ENCODE measurements at places on chromosomes 1 and 21.

GRCh38 chr21:45393833-45394638, 10.9 kb upstream of the COL18A1 start:
- no peak for DNase-seq

- DNase-seq: no peak
Observed at GRCh38 chr1:14020006-14020405, 320.0 kb downstream of the PRDM2 start.

- peak; percentile 84 for DNase-seq
Observed at GRCh38 chr1:62352387-62352786, 33.2 kb upstream of the KANK4 start.

GRCh38 chr21:27691516-27691915, 724.6 kb upstream of the ADAMTS5 start:
- no peak for DNase-seq

DNA sequence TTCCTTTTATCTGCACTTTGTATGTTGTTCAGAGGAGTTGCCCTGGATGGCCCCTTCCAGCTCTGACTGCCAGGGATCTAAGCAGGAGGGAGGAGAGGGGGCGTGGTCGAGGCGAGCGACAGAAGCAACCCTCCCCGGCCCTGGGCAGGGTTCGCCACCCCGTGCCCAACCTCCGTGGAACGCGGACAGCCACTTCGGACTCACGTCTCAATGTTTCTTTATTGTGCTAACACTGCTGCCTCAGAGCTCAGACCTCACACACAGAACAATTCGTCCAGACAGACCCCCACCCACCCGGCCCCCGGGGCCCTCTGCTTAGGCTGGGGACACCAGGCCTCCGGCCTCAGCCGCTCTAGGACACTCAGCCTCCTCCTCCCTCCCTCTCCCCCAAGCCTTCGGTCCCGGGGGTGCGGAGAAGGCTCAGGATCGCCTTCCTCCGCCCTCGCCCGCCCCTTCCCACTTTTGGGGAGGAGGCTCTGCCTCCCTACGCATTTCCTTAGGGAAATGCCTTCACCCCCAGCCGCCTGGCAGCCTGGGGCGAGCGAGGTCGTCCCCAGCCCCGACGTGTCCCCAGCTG, 8.3 kb downstream of the VSIG8 start:
- peak; percentile 49 for DNase-seq

- DNase-seq: no peak
Observed at GRCh38 chr1:201730611-201731010, 98.3 kb upstream of the IPO9 start.

GRCh38 chr1:212042436-212042835, 6.9 kb downstream of the DTL start:
- DNase-seq: no peak

DNA sequence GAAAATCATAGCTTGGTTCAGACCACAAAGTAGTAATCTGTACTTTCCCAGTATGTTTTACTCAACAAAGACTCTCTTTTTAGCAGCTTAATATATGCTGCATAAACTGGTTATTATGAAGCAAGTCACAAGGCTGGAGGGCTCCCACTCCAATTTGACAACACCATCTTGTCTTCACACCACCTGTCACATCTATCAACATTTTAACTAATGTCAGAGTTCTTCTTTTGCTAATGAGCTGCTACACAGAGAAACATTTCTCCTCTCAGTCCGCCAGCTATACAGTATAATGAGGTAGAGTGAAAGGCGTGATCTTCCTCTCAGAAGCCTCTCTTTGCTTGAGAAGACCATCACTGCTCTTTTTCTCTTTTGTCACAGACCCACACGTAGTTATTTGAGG, 230.1 kb downstream of the BARHL2 start:
- no peak for DNase-seq

DNA sequence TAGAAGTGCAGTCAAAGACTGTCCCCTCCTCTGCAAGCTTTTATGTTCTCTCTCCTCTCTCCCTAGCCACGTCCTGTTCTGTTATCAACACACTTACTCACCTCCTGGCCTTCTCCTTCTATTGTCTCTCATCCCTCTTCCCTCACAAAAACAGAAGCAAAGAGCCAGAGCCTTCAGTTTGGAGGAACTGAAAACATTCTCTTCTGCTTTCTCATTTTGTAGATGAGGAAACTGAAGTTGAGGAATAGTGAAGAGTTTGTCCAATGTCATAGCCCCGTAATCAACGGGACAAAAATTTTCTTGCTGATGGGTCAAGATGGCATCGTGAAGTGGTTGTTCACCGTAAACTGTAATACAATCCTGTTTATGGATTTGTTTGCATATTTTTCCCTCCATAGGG, 1.9 kb downstream of the NLRP3 start:
- DNase-seq: peak; percentile 89

DNA sequence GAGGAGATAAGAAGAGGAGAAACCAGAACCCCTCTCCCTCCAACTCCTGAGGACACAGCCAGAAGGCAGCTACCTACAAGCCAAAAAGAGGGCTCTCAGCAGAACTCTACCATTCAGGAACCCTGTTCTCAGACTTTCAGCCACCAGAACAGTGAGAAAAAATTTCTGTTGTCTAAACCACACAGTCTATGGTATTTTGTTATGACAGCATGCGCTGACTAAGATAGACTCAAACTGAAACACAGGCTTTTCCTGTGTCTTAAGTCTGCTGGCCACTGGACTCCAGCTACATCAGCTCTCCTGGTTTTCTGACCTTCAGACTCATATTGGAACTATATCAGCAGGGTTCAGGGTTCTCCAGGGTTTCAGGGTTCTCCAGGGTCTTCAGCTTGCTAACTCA, 126.5 kb upstream of the TNFSF4 start:
- DNase-seq: no peak

GRCh38 chr1:145690587-145691558, 16.3 kb downstream of the PDZK1 start:
- no peak for DNase-seq

DNA sequence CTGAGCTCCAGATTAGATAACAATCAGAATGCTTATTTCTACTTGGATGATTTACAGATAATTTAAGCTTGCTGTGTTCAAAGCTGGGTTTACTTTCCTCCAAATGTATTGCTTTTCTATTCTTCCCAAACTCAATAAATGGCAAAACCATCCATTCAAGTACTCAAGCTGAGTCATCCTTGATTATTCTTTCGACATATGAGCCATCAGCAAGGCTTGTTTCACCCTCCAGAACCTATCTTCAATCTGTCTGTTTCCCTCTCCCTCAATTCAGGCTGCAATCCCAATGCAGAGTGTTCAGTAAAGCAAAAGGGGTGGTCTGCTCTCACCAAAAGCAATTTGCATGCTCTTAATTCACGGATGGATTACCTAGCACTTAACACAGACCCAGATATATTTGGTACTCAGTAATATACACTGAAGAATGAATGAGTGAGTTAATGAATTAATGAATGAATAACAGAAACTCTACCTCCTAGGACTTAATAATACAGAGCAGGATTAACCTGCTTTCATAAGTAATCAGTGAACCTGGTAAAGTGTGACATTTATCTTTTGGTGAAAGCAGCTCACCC, 41.9 kb downstream of the DDR2 start:
- DNase-seq: no peak

- DNase-seq: peak; percentile 50
Observed at GRCh38 chr1:143735764-143736461, 235.9 kb downstream of the FAM72C start.

DNA sequence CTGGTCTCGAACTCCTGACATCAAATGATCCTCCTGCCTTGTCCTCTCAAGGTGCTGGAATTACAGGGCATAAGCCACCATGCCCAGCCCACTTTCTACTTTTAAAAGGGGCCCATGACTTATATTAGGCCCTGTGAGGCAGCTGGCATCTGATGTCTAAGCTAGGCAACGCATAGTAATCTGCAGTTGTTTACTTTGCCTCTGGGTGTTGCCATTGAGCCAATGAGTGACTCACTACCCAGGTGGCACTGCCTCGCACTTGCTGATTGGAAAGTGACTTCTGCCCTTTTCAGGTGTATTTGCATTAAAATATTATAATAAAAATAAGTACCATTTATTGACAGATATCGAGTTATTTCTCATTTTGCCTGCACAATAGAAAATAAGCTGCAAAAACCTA, 84.9 kb downstream of the KIF14 start:
- no peak for DNase-seq

- DNase-seq: no peak
Observed at GRCh38 chr1:17929224-17929623, 174.1 kb downstream of the ACTL8 start.

DNA sequence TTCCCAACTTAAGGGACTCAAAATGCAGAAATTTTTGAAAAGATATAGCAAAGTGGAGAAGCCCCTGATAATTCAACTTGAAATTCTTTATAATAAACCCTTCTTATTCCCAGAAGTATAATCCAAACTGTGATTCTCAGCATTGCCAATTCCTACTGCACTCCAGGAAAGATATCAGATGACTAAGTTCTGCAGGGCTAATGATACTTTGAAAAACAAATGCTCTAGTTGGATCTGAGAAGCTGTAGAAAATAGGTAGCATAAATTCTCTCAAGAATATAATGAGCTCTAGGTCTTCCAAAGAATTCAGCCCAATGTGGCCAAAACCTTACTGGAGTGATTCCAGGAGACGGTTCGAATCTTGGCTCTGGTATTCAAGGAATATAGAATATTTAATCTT, 294.0 kb upstream of the PTBP2 start:
- DNase-seq: no peak

- no peak for DNase-seq
Observed at GRCh38 chr1:2612591-2613365, 20.0 kb downstream of the MMEL1 start.

DNA sequence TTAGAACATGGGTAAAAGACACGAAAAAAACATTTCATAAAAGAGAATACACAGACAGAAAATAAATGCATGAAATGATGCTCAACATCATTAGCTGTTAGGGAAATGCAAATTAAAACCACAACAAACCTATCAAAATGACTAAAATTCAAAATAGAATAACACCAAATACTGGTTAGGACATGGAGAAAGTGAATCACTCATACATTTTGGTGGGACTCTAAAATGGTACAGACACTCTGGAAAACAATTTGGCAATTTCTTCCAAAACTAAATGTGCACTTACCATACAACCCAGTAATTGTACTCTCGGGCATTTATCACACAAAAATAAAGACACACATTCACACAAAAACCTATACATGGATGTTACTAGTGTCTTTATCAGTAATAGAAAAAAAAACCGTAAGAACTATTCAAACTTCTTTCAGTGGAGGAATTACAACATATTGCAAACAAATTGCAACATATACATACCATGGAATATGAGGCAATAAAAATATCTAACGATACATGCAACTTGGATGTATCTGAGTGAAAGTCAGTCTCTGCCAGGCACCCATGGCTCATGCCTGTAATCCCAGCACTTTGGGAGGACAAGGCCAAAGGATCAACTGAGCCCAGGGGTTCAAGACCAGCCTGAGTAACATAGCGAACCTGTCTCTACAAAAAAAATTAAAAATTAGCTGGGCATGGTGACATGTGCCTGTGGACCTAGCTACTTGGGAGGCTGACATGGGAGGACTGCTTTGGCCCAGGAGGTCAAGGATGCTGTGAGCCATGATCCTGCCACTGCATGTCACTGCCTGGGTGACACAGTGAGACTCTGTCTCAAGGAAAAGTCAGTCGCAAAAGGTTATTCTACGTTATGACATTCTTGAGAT, 19.6 kb downstream of the HSF2BP start:
- no peak for DNase-seq

GRCh38 chr1:202291001-202291400, 50.7 kb downstream of the UBE2T start:
- no peak for DNase-seq

GRCh38 chr1:183101081-183101480, 77.9 kb downstream of the LAMC1 start:
- no peak for DNase-seq

GRCh38 chr1:227437495-227438008, 119.3 kb upstream of the CDC42BPA start:
- no peak for DNase-seq

DNA sequence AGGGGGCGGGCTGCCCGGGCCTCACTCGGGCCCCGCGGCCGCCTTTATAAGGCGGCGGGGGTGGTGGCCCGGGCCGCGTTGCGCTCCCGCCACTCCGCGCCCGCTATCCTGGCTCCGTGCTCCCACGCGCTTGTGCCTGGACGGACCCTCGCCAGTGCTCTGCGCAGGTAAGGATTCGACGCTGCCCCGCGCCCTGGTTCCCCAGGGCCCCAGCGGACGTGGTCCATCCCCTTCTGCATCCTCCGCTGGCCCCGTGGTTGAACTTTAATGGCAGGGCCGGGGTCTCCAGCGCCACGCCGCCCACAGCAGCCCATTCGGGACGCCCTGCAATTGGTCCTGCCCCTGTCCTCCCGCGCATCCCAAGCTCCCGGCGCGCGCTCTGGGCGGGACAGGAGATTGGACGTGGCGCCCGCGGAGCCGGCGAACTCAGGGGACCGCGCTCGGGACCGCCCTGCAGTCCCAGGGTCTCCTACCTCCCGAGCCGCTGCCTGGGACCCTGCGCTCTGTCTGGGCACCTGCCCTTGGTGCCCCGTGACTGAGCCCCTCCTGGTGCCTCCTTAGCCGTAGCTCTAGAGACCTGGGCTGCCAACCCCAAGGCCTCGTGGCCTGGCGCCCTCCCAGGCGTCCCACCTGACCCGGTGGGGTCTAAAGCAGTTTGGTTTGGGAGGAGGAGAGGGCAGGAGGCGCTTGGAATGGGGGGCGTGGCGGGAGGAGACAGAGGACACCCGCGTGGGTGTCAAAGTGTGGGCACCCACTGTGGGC, at the start of gene ALPL:
Gene ALPL (plus strand): TSS at position 73 of the 762 bp plus-strand sequence. CDS start 44,659 bp downstream, outside the sequence.
- no peak for DNase-seq

GRCh38 chr1:214234635-214235025, 46.3 kb upstream of the SMYD2 start:
- DNase-seq: no peak

GRCh38 chr21:21860888-21861287, 862.7 kb downstream of the NCAM2 start:
- DNase-seq: no peak

GRCh38 chr1:8409106-8409505, 91.2 kb downstream of the SLC45A1 start:
- peak; percentile 73 for DNase-seq

GRCh38 chr1:29583727-29584126, 347.4 kb downstream of the PTPRU start:
- no peak for DNase-seq

- no peak for DNase-seq
Observed at GRCh38 chr1:17869815-17870214, 114.7 kb downstream of the ACTL8 start.

- DNase-seq: peak; percentile 71
Observed at GRCh38 chr1:36161641-36162531, 5.9 kb downstream of the MAP7D1 start.
